CD4-positive, CD25-positive, alpha-beta regulatory T cell (primary cell): ENCODE measurements at places on chromosomes 12 and 14.

GRCh38 chr12:96617178-96617577 lies 127.8 kb downstream of the CFAP54 start:
- DNase-seq = peak; percentile 6

GRCh38 chr12:3973973-3974644 lies 100.9 kb upstream of the PARP11 start:
- DNase-seq = no peak

DNA sequence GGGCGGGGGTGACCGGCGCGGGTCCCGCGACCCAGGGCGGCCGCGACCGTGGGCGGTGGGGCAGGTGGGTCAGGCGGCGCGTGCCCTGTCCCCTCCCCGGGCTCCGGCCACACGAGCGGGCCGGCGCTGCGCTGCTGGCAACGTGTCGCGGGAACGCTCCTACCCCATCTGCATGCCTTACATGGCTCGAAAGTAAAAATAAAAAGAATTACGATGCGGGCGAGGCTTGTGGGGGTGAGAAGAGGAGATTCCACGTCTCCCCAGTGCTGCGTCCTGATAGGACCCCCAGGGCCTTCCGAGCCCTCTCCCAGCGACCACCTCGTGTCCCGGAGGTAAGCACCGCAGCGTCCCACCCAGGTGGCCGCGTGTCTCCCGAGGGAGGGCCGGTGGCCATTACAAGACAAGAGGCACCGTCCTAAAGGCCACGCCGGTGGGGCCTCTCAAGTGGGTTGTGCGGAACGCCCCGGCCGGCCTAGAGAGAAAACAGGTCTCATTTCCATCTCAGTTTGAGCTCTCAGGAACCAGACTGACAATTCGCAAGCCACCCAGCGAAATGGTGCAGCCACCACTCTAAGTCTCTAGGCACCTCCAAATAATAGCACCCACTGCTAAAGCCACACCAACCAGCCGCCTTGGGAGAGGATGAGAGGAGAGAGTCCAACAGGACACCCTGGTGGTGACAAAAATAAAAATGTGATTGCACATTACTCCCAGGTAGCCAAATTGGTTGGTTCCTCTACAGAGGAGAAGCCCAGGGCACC lies 612 bp upstream of the FOXN3 start:
- DNase-seq = peak; percentile 37

- no peak for DNase-seq
These were observed 43.6 kb upstream of the PPP2R5C start for GRCh38 chr14:101717663-101718490.

GRCh38 chr12:90836689-90837088 lies 118.3 kb downstream of the CCER1 start:
- no peak for DNase-seq

GRCh38 chr12:88573583-88573982 lies 6.7 kb downstream of the KITLG start:
- no peak for DNase-seq

DNA sequence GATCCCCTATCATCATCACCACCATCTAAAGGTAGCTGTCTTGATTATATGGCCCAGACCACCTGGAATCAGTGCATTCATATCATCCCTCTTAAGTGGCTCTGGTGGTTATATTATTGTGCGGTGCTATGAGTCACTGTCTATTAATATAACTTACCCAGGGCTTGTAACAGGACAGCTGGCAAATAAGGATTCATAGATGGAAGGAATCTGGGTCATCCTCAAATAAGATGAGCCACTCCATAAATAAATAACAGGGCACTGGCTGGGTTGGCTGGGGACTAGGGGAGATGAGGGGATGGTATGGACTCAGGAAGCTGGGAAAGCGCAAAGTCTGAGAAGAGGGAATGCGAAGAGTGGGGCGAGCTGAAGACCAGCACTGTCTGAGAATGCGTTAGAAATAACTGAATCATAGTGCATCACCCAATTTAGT lies 216.1 kb downstream of the NUAK1 start:
- no peak for DNase-seq

GRCh38 chr14:70116278-70116677 lies 72.5 kb downstream of the SLC8A3 start:
- no peak for DNase-seq

GRCh38 chr14:90296641-90297040 lies 35.1 kb downstream of the NRDE2 start:
- no peak for DNase-seq

- DNase-seq = no peak
These were observed 855.6 kb upstream of the TMEM132C start for GRCh38 chr12:127411166-127411915.

DNA sequence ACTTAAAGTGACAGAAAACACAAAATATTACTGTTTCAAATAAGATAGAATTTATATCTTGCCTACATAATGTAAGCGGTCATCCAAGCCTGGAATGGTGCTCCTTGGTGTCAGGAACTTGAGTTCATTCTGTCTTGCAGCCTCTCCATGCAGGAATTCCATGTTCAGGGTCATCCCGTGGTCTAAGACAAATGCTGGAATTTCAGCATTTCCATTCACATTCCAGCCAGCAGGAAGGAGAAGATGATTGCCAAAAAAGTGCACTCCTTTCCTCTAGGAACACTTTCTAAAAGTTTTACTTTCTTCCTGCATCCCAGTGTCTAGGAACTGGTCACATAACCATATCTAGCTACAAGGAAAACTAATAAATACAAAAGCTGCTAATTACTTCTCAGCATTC lies 106.3 kb downstream of the PTPRO start:
- DNase-seq = no peak

GRCh38 chr12:90995010-90995409 lies 9.8 kb downstream of the EPYC start:
- DNase-seq = no peak

- DNase-seq = no peak
These were observed 79.7 kb downstream of the FGD4 start for GRCh38 chr12:32478858-32479725.

DNA sequence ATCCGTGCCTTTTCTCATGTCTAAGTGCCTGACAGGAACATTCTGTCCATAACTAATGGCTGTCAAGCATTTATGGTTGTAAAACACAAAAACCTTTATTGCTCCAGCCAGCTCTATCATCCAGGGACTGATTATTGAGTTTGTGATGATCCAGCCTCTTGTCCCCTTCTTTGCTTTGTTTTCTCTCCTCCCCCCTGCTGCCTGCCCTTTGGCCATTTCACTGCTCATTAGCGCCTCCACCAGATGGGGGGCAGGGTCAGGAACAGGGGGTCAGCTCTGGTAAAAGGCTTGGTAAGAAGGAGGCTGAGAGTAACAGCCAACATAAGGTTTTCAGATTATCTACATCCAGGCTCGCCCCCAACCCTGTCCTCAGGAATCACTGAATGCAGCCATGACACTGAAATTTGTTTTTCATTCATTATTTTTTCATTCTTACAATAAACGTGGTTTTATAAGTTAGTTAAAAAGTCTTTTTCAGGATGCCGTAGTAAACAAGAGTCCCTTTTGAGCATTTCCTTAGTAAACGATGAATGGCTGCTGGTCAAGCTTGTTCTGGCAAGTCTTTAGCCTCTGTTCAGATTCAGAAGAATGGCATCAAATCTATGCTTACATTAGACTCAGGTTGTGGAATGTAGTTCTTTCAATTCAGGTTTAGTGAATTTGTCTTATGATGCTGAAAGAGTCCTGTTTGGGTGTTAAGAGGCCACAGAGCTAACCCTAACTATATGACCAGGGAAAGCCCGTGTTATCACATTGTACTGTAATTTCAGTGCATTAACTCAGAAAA lies 21.7 kb downstream of the HMGA2 start:
- no peak for DNase-seq

DNA sequence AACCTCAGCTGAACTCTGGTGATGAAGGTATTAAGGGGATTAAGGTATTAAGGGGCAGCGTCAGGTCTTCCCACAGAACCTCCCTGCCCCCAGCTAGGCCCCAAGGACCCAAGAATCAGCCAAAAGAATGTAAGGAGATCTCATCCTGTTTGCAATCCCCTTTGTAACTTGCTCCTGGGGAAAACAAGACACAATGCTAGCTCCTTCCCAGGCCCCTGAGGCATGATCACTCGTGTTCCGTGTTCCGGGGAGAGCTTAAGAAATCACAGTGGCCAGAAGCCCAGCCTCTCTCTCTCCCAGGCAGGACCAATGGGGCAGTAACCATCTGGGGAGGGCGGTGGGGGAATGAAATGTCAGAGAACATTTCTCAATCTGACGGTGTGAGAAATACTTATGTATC lies 33.2 kb downstream of the PIGH start:
- DNase-seq = no peak

GRCh38 chr12:24361877-24362580 lies 412.6 kb upstream of the SOX5 start:
- DNase-seq = no peak

DNA sequence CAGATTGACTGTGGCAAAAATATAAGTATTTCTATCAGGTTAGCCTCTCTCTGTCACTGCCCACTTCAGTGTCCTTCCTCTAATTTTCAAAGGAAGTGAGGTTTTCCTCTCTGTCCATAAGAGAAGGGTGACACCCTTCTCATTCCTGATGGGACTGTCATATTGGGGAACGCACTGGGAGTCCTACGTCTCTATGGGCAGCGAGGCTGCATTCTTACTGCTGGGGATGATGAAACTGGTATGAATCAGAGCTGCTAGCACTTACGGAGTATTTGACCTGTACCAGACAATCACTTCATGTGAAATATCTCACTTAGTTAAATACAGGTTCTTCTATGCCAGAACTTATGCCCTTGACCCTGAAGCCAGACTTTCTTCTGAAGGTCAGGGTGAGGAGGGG lies 436.3 kb downstream of the DPF3 start:
- no peak for DNase-seq

DNA sequence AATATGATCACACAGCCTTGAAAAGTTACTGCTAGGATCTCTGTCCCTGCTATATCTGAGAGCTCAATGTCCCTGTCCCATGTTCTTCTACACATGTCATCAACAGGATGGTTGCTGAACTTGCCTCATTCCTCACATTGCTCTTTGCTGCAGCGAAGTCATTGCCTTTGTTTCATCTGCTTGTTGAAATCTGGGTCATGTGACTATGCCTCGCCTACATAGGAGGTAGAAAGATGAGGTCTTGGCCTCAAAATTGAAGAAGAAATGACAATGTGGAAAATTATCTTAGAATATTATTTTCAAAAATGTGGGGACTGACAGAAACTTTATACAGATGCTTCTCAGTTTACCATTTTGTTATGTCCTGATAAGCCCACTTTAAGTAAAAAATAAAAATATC lies 494.2 kb downstream of the SOX5 start:
- DNase-seq = no peak

DNA sequence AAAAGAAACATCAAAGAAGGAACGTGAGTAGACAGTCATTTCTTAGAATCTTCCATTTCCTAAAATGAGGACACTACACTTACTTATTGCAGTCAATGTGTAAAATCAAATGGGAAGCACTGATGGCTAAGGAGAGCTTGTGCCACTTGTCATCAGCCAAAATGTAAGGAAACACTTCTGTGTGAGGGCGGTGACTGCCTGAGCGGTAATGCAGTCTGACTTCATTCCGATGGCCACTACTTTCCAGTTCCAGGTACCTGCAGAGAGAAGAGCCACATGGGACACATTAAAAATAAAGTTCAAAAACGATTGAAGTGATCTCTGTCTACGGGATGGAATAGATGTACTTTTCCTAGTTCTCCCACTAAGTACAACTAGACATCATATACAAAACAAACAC lies 96.3 kb downstream of the NELL2 start:
- no peak for DNase-seq

- no peak for DNase-seq
These were observed 23.8 kb upstream of the SMCO2 start for GRCh38 chr12:27422697-27423096.

DNA sequence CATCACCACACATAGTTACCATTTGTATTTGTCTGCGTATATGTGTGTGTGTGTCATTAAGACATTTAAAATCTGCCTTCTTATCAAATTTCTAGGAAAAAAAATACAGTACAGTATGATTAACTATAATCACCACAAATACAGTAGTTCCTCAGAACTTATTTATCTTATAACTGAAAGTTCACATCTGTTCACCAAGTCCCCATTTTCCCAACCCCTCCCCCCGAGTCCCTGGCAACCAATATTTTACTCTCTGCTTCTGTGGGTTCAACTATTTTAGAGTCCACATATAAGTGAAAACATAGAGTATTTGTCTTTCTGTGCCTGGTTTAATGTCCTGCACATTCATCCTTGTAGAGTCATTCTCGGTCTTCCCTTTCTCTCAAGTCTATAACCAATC lies 12.3 kb downstream of the CAPS2 start:
- no peak for DNase-seq

- DNase-seq = no peak
These were observed 77.4 kb upstream of the ANO4 start for GRCh38 chr12:100716945-100717732.

- DNase-seq = no peak
These were observed 2.2 kb downstream of the TMEM132C start for GRCh38 chr12:128269181-128269591.

- no peak for DNase-seq
These were observed 9.4 kb upstream of the DACT1 start for GRCh38 chr14:58628406-58628805.

DNA sequence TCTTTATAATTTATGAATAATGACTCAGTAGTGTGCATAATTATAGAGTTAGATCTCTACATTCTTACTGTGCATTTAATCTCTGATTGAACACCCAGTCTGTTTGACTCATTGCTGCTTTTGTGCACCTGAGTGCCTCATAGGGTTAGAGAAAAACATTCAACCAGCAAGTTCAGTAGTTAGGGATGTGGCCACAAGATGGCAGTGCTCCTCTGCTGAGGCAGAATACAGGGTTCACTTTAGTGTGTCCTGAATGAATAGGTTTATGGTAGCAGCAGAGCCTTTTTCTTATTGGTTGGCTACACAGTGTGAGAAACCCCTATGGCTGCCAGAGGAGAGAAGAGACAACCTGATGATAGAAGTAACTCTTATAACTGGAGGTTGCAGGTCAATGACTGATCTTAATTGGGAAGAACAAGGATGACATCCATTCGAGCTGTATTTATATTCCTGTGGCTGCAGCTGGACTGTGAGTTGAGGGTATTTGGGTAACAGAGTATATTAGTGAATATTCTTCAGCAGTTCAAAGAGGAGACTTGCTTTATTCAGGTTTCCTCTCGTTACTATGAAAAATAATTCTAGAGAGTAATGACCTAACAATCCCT lies 194.9 kb upstream of the OR4E1 start:
- peak; percentile 63 for DNase-seq

DNA sequence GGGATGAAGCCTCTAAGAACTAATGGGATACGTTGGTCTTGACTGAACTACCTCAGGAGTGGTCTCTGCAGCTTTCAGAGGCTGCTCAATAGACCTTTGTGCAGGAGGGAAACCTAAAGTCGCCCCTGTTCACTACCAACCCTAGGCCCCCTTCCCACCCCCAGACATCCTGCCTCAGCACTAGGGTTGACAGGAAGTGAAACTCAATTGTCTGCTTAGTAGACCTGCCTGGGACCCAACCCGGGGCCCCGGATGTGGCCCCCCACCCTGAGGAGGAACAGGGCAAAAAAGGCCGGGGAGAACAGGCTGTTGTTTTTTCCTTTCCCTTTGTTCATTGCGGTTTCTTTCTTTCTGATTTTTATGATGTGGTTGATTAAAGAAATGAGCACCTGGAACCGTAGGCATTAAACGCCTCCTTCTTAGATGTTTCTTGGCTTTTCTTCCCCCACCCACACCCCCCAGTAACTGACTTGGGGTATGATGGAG lies 1.6 kb upstream of the DGKA start:
- peak; percentile 98 for DNase-seq
